ENCODE measurements at places on chromosomes 4 and X. TPM values are rescaled to one million over a fixed set of nuclear protein-coding genes. Genes with fewer than 3 reads are reported as not detected.

DNA sequence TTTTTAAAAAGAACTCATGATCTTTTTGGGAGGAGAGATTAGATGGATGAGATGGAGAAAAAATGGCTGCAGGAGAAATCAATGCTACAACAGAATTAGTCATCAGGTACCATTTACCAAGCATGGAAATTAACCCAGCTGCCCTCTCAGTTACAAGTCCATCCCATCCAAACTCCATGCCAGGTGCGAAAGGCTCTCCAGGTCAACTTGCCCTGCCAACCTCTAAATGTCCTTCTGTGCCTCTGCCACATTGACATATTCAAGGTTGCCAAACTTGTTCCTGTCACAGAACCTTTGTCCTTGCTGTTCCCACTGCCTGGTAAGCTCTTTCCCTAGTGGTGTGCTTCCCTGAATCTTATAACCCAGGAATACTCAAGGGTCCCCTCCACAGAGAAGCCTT lies 7.2 kb downstream of the SPATA18 start:
- DNase-seq, result no peak

- no peak for DNase-seq
These were observed 2201.2 kb downstream of the ARAP2 start for GRCh38 chr4:34043131-34043530.

DNA sequence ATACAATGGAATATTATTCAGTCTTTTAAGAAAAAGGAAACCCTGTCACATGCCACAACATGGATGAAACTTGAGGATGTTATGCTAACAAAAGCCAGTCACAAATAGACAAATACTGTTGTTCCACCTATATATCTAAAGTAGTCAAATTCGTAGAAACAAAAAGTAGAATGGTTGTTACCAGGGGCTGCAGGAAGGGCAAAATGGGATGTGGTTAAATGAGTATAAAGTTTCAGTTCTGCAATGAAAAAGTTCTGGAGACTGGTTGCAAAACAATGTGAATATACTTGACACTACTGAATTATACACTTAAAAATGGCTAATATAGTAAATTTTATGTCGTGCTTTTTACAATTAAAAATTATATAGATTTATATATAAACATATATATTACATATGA lies 12.2 kb downstream of the SPOCK3 start:
- DNase-seq, result no peak

DNA sequence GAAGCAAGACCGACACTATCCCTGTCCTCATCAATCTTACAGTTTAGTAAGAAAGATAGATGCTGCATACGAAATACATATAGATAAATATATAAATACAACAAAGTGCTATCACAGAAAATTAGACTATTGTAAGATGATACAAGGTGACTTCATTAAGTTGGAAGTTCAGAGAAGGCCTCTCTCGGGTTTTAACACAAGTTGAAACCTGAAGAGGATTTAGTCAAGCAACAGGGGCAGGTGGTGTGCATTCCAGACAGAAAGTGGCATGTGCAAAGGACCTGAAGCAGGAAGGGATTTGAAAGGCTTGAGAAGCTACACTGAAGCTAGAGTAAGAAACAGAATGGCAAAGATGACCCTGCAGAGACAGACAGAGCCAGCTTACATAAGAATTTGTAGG lies 36.5 kb downstream of the USP46 start:
- peak; percentile 30 for DNase-seq

DNA sequence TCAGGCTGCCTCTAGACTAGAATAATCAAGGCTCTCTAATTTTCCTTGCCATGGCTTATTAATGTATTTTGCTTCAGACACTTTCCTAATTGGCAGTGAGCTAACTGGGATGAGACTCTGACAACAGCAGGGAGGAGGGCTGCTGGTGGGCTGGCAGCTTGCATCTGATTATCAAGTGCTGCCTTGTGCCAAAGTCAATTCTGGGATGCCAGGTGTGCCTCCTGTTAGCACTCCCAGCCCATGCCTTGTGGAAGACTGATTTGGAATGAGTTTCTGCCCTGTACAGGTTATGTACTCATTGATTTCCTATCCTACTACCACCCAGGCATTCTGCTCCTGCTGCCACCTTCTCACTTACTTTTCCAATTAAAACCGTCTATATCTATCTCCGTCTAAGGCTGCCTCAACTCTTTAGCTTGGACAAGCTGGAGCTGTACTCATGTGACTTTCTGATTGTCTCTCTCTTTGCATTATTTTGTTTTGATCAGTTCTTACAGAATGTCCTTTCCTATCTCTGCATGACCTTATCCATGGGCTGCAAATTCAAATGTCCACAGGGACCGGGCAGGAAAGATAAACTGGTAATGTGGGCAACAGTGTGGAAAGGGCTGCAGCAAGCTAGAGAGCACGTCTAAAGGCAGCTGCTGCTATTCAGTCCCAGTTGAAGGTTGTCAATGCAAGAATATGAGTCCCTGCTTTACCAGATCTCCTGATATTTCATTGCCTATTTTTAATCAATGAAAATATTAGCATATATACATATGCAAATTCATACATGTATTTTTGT lies 112.6 kb downstream of the GABRA2 start:
- DNase-seq, result no peak

DNA sequence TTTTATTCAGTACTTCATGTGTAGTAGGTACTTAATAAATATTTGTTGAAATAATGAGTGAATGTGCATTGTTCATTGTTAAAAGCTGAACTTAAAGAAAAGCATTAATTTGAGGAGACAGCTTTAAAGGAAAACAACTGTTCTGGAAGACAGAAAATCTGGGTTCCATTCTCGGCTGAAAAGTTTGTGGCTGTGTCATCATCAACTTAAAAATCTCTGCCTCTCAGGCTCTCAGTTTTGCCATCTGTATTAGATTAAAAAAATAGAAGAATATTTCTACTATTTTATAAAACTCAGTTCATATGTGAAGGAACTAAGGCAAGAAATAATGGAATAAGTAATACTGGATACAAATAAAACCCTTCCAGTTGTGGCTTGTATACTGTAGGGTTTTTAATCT lies 62.5 kb downstream of the FSTL5 start:
- DNase-seq, result no peak

GRCh38 chrX:54999717-55000598 lies at the start of gene APEX2:
APEX2 (plus strand) TSS chrX:55000363; CDS start chrX:55000423, 60 bp downstream.
- peak; percentile 72 for DNase-seq

Gene FOXR2
- total RNA-seq, result not detected

Gene HSFX1
- 0.63 TPM for total RNA-seq

Gene PCDH19
- 0.46 TPM for total RNA-seq

Gene CCDC158
- not detected for total RNA-seq

Gene WDFY3
- 50.7 TPM for total RNA-seq

Gene PAGE2
- total RNA-seq, result not detected

- no peak for DNase-seq
These were observed 33.9 kb downstream of the CPLX1 start for GRCh38 chr4:791898-792625.

DNA sequence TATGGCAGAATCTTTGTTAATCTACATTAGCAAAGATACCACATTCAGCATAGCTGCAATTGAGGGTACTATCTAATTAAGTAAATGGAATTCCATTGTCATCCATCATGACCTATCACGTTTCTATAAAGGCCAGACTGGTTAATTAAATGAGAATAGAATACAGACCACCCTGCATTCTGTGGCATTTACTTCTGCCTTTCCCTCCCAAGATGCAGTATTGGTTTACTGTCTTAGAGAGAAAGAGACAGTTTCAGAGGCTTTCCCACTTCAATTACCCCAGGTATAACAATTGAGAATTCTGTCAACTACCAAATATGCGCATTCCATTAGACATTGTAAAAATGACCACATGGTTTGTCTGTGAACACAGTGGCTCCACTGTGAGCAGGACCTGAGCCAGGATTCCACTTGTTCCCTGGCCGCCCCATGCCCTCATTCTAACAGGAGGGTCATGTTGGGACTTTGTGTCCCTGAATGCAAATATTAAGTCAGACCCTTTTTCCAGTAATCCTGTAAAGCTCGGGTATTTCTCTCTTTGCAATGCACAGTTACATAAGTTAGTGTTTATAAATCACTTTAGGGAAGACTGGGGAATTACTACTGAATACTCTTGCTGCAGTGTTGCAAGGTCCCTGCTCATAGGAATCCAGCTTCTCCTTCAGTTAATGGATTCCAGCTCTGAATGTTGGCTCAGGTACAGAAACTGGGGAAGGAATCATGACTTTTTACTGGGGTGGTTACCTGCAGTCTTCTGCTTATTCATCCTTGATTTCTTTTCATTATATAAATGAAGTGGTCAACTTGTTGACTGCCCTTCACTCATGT lies 261.0 kb downstream of the PDGFC start:
- DNase-seq, result no peak
